Activated effector memory CD4-positive, alpha-beta T cell treated with anti-CD3 and anti-CD28 coated beads, Interleukin-2, amount 50 U/mL, for 16 hours (primary cell): ENCODE measurements at places on chromosomes 11 and 22.

- DNase-seq = peak; percentile 90
Observed at GRCh38 chr11:14358729-14359439, at the start of gene RRAS2. Gene RRAS2, minus strand, starts transcription at chr11:14359183. Its CDS starts 313 bp downstream, at chr11:14358870.

- DNase-seq = peak; percentile 38
Observed at GRCh38 chr22:47406896-47407295, 644.4 kb downstream of the TBC1D22A start.

- no peak for DNase-seq
Observed at GRCh38 chr11:125228445-125228844, 63.9 kb downstream of the PKNOX2 start.

GRCh38 chr11:40118780-40119179, 1340.7 kb downstream of the LRRC4C start:
- no peak for DNase-seq

DNA sequence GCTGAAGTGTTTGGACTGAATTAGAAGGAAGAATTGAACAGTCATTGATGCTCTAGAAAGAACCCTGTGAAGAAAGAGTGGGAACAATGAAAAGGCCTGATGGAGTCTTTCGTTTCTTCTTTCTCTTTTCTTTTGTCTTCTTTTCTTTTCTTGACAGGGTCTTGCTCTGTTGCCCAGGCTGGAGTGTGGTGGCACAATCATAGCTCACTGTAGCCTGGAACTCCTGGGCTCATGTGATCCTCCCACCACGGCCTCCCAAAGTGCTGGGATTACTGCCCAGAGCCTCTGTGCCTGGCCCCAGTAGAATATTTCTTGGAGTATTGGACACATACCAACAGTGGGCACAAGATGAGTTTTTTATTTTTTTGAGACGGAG, 1.1 kb downstream of the FEN1 start:
- no peak for DNase-seq
